Epithelial cell of umbilical artery (primary cell): ENCODE measurements at places on chromosomes 5 and 9. TPM values are rescaled to one million over a fixed set of nuclear protein-coding genes. Genes with fewer than 3 reads are reported as not detected.

Gene LPAR1
- 0.32 and 1.5 TPM in 2 replicates for total RNA-seq

Gene C9orf43
- total RNA-seq, result 0.15 and 0.32 TPM in 2 replicates

Gene DOK3
- total RNA-seq, result 0.65 and 3.6 TPM in 2 replicates

Gene ACOT12
- total RNA-seq, result not detected in 2 replicates

Gene SHISAL2B
- total RNA-seq, result not detected in 2 replicates

Gene C9orf152
- total RNA-seq, result not detected in 2 replicates

Gene TAS2R1
- not detected in 2 replicates for total RNA-seq

Gene RABEPK
- 43.3 and 44.5 TPM in 2 replicates for total RNA-seq

Gene ANGPTL2
- 8.4 and 14.7 TPM in 2 replicates for total RNA-seq

Gene ANKRD55
- total RNA-seq, result 0.46 and 0.65 TPM in 2 replicates

Gene TMEM215
- total RNA-seq, result not detected in 2 replicates

Gene GDNF
- total RNA-seq, result not detected in 2 replicates

Gene ARHGEF37
- total RNA-seq, result 4.5 and 4.9 TPM in 2 replicates

Gene PAPPA
- 0.32 and 1.8 TPM in 2 replicates for total RNA-seq

Gene EFNA5
- 15.0 and 25.7 TPM in 2 replicates for total RNA-seq

Gene C9orf153
- total RNA-seq, result under 0.01 TPM in 1 of 2 replicates, not detected in the other

Gene NRG2
- under 0.01 and 2.4 TPM in 2 replicates for total RNA-seq

Gene CRHBP
- 0.15 TPM in 1 of 2 replicates, not detected in the other for total RNA-seq

Gene ORM2
- not detected in 2 replicates for total RNA-seq

Gene CCL27
- total RNA-seq, result not detected in 2 replicates

Gene DND1
- total RNA-seq, result 0.15 TPM in 1 of 2 replicates, not detected in the other

Gene SAPCD2
- total RNA-seq, result 15.3 and 19.3 TPM in 2 replicates

Gene ROR2
- under 0.01 TPM in 2 replicates for total RNA-seq

Gene GMCL2
- not detected in 2 replicates for total RNA-seq

Gene SH2D3C
- 40.4 and 57.2 TPM in 2 replicates for total RNA-seq

Gene VCAN
- total RNA-seq, result 5.2 and 14.1 TPM in 2 replicates

Gene GBGT1
- 11.1 and 13.6 TPM in 2 replicates for total RNA-seq

Gene SLIT3
- total RNA-seq, result under 0.01 and 0.46 TPM in 2 replicates
